ENCODE measurements at places on chromosomes 2 and 18. TPM values are rescaled to one million over a fixed set of nuclear protein-coding genes. Genes with fewer than 3 reads are reported as not detected.

CAPN14 gene
- 0.17 TPM for total RNA-seq

- no peak for DNase-seq
These were observed 22.0 kb upstream of the ASPRV1 start for GRCh38 chr2:69983392-69983966.

DNA sequence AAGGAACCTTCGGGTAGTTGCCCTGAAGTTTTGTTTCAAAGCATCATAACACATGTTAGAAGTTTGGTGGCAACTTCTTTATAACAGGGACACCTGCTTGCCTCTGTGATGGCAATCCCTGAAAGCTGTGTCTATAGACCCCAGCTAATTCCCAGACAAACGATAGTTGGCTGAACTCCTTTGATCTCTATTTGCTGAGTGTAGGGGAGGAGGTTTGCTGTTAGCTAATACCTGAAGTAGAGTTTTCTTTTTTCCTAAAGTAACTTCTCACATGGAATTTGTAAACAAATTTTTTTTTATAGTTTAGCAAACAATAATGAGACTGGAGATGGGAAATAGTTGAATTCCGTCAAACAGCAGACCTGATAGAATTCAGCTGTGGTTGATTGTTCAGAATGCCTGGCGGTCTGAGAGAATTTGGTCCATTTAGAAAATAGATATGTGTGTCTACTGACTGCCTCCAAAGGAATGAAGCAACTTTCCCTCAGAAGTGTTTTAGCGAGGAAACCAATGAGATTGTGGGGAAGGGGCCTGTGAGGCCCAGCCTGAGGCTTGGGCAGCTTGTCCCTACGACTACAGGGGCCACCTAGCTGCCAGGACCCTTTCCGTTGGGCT, 123.5 kb upstream of the EPAS1 start:
- DNase-seq = peak; percentile 29

ERMN gene
- 0.17 TPM for total RNA-seq

GRCh38 chr18:79217979-79218604, 148.9 kb downstream of the ATP9B start:
- no peak for DNase-seq

GRCh38 chr18:49250816-49251388, 209.5 kb downstream of the DYM start:
- peak; percentile 50 for DNase-seq

GRCh38 chr2:160380000-160380570, 113.5 kb downstream of the RBMS1 start:
- DNase-seq = no peak

- DNase-seq = peak; percentile 86
These were observed 87.5 kb downstream of the TCF4 start for GRCh38 chr18:55500316-55501086.

DNA sequence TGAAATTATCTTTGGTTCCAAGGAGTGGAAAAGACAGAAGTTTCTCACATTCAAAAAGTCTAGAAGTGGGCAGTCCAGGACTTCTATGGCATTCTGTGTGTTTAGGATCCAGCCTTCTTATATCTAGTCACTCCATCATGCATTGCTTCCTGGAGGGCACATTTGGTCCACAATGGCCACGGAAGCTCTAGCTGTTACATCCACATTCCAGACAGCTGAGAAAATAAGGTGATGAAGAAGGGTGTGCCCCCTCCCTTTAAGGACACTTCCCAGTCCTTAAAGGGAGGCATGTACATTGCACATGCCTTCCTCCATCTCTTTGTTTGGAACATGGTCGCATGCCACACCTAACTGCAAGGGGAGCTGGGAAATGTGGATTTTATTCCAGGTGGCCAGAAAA, 59.9 kb upstream of the BZW1 start:
- DNase-seq = no peak

- no peak for DNase-seq
These were observed 6.3 kb downstream of the MTERF4 start for GRCh38 chr2:241095594-241096290.

- peak; percentile 76 for DNase-seq
These were observed 143.5 kb downstream of the TGIF1 start for GRCh38 chr18:3593381-3593903.

GRCh38 chr2:238727585-238728329, 120.1 kb upstream of the TWIST2 start:
- DNase-seq = peak; percentile 81

STPG4 gene
- 0.33 TPM for total RNA-seq

- peak; percentile 28 for DNase-seq
These were observed 289.8 kb upstream of the UBE2E3 start for GRCh38 chr2:180690611-180691010.

- DNase-seq = no peak
These were observed 214.0 kb upstream of the TRIB2 start for GRCh38 chr2:12502759-12503158.

RASGRP3 gene
- 0.50 TPM for total RNA-seq

VRK2 gene
- total RNA-seq = 24.3 TPM

GRCh38 chr2:67322353-67323001, 74.7 kb upstream of the ETAA1 start:
- peak; percentile 58 for DNase-seq

MYOM1 gene
- 0.26 TPM for total RNA-seq

ZNF396 gene
- 5.0 TPM for total RNA-seq

RGPD3 gene
- total RNA-seq = 0.17 TPM

- peak; percentile 99 for DNase-seq
These were observed 6.0 kb upstream of the SLC35F6 start for GRCh38 chr2:26757873-26758789.

GPR39 gene
- 1.3 TPM for total RNA-seq

DNA sequence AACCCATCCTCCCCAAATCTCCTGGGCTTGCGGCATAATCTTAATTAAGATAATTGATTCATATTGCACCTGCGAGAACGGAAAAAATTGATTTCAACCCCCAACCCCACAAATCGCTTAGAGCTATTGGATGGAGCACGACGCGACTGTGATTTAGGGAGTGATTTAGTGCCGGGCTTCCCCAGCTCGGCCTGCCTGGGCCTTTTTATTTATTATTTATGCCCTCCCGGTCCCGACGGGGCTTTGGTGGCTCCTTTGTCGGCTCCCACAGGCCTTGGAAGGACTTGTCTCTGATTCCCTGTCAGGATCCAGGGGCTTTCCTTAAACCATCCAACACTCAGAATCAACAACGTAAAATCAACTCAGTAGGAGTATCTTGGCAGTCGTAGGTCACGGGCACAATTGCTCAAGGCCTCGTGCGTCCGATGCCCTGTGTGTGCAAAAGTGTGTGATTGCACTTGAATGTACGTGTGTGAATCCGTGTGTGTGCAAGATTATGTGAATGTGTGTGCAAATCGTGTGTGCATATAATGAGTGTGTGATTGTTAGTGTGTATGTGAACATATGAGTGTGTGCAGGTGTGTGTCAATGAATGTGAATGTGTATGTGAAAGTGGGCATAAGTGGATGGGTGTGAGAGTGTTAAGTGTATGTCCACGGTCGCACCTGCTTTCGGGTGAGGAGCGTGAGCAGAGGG, 4.3 kb upstream of the NEUROD1 start:
- DNase-seq = no peak

GRCh38 chr2:186718903-186719302, 25.0 kb downstream of the FAM171B start:
- no peak for DNase-seq

NOSTRIN gene
- total RNA-seq = not detected

DSC1 gene
- total RNA-seq = not detected

- no peak for DNase-seq
These were observed 42.5 kb downstream of the INHBB start for GRCh38 chr2:120388222-120389035.

GRCh38 chr2:40814616-40815015, 362.7 kb upstream of the SLC8A1 start:
- DNase-seq = no peak

GRCh38 chr2:1970341-1970740, 226.0 kb upstream of the PXDN start:
- no peak for DNase-seq

DNA sequence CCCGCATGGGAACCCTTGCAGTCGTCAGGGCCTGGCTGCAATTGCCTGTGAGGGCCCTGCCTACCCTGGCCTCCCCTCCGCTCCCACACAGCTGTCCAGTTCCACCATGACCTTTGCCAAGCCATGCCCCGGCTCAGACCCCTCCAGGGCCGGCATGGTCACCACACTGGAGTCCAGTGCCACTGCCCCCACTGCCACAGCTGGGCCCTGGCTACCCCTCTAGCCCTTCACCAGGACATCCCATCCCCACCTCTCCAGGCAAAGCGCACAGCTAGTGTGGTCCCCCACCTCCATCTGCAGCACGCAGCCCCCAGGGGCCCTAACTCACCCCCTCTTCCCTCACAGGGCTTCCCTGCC, 70.3 kb upstream of the SMAD7 start:
- no peak for DNase-seq

DNA sequence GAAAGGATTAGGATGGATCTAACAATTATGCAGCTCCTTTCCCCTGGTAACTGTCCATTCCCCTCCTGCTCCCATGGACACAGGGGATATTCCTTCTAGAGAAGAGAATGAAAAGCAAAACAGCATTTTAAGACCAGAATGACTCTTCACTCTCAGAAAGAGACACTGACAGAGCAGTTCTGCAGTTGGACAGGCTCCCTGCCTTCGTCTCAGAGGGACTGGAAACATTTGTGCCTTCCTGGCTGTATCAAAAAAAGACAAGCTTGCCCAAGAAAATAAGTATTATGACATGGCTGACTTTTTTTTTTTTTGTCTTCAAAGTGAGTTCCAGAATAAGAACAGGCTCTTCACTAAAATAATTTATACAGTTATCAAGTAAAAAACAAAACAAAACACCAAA, 9.5 kb downstream of the PID1 start:
- DNase-seq = no peak

SERPINB10 gene
- total RNA-seq = not detected

- DNase-seq = peak; percentile 83
These were observed at the start of gene PTPRN for GRCh38 chr2:219309278-219309677. TSS of gene PTPRN (minus strand) at chr2:219309401. CDS start at chr2:219309332, 69 bp downstream.

DNA sequence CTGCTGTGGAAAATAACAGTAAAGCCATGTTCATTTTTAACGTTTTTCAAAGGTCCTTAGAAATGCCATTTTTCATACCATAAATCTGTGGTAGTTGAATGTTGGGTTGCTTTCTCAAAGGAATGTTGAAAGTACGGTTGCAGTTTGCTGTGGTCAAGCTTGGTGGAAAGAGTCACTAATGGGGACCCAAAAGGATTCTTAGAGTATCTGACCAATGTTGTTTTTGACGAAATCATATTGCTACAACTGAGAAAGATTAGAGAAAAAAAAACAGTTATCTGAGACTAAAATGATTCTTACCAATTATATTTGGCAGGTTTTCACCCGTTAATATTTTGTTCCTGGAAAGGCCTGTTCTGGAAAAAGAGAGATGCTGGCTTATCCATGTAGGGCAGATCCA, 439.5 kb upstream of the ETAA1 start:
- no peak for DNase-seq

METTL4 gene
- total RNA-seq = 12.2 TPM

GRCh38 chr2:227022608-227023007, 141.4 kb downstream of the COL4A4 start:
- DNase-seq = peak; percentile 12

MAP3K19 gene
- not detected for total RNA-seq

GRCh38 chr2:33111002-33111446, 164.3 kb downstream of the LTBP1 start:
- peak; percentile 73 for DNase-seq

- DNase-seq = peak; percentile 98
These were observed 116.5 kb upstream of the FOSL2 start for GRCh38 chr2:28276076-28276618.

- DNase-seq = no peak
These were observed 3.8 kb downstream of the KCNJ13 start for GRCh38 chr2:232772531-232772930.

DNA sequence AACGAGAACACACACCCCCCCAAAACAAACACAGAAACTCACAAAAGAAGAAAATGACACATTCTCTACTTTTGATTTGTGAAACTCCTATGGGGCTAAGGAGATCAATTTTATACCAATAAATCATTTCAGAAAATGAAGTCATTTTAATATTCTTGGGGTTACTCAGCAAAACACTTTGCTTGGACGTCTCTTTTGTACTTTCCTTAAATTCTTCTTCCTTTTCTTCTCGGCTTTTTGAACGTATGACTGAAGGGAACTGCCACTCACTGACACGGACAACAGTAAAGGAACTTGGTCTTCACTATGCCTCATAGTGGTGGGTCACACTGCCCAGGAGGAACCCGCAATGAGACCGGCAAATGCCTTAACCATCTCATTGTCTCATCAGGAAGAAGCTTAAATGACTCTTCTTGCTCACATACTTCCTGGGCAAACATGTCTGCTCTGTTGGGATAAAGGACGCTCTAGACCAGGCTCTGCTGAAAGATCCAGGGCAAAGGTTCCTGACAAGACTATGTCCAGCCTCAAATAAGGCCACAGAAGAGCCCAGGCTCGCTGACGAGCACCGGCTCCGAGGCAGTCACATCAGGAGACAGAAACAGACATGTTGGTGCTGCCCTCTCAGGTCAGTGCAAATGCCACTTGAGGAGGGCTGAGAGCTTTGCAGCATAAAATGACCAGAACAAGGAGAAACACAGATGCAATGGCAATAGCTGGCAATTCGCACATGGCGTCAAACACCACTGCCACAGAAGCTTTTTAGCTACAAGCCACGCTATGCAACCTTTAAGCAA, 205.5 kb downstream of the TGIF1 start:
- no peak for DNase-seq

GRCh38 chr2:47334356-47335136, 68.4 kb upstream of the MSH2 start:
- no peak for DNase-seq

- no peak for DNase-seq
These were observed 185.0 kb upstream of the SMIM21 start for GRCh38 chr18:75612456-75612855.

MYL1 gene
- total RNA-seq = not detected

DNA sequence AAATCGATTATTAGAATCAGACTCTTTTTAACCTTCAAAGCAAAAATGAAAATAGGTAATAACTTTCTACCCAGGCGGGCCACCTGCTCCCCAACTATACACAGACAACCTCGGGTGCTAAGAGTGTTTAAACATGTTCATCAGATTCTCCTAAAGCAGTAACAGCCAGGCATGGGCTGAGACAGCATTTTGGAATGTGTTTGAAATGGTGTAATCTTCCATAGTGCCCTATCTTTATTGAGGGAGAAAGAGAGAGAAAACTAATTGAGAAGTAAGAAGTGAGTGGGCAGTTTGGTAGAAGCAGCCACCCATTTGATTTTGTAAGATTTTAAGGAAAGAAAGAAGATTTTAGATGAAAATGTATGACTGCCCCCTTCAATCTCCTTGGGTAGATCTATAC, 196.1 kb upstream of the CTAGE1 start:
- no peak for DNase-seq
